ENCODE measurements at places on chromosomes 5 and 9. TPM values are rescaled to one million over a fixed set of nuclear protein-coding genes. Genes with fewer than 3 reads are reported as not detected.

DNA sequence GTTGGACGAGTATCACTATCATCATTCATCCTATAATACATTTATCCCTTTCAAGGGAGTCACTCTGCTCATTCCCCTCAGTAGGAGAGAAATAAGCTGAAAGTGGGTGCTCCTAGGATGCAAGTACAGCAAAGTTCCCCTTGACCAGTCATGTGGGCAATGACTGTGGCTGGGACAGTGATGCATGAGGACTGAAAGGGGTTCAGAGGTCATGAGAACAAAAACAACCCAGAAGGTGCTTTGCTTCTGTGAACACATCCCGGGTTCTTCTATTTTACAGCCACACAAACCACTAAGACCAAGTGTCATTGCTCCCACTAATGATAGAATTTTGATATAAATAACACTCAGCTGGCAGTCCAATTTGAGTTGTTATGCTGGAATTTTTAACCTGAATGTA is 177.8 kb upstream of the ADCY2 start:
- no peak for DNase-seq

DNA sequence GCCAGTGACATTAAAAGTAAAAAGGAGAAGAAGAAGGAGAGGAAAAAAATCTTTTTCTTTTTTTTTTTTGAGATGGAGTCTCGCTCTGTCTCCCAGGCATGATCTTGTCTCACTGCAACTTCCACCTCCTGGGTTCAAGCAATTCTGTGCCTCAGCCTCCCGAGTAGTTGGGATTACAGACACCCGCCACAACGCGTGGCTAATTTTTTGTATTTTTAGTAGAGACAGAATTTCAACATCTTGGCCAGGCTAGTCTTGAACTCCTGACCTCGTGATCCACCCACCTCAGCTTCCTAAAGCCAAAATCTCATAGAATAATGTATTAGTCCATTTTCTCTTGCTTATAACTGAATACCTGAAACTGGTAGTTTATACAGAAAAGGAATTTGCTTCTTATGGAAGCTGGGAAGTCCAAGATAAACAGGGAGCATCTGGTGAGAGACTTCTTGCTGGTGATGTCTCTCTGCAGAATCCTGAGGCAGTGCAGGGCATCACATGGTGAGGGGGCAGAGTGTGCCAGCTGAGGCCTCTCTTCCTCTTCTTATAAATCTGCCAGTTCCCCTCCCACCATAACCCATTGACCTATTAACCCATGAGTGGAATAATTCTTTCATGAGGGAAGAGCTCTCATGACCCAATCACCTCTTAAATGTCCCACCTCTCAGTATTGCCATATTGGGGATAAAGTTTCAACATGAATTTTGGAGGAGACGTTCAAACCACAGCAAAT is 466.3 kb downstream of the GADD45G start:
- DNase-seq, result no peak

DNA sequence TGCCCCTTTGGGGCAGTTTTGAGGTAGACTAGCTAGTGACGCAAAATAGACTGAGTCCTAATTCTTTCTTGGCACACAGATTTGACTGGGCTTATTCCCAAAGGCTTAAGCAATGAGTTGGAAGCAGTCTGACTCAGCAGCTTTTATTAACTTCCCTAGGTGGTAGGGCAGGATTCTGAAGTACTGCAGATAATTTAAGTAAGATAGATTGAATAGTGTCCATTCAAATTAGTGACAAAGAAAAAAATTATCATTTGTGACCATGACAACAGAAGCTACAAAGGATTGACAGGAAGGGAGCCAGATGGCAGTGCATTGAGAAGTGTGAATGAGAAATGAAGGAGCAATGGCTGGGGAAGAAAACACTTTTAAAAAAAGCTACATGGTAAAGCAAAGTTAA is 649.4 kb downstream of the CDH9 start:
- DNase-seq, result no peak

GRCh38 chr9:78666818-78667414 is 370.0 kb downstream of the PSAT1 start:
- DNase-seq, result no peak

The SPTAN1 gene
- 286 TPM for polyA plus RNA-seq

The DAPK1 gene
- 89.5 TPM for polyA plus RNA-seq
